ENCODE measurements at places on chromosomes 12 and 14.

GRCh38 chr12:13976880-13977279, 4.5 kb downstream of the GRIN2B start:
- DNase-seq, result no peak

DNA sequence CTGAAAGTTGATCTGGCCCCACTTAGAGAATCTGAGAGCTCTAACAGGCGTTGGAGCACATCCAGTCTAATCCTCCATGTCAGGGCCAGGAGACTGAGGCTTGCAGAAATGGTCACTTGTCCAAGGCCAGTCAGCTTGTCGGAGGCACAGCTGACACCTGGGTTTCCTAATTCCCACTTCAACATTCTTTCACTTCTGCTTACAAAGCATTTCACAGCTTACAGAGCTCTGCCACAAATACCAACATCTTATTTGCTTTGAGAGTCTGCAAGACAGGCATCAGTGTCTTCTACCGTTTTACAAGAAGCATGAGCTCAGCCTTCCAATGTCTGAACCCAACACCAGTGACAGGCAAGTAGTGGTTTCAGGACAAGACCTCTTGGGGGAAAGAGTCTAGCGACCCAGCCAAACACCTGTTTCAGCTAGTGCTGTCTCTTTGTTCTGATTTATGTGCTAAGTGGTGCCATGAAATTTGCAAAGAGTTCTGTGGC, 31.8 kb downstream of the ISCA2 start:
- no peak for DNase-seq

- no peak for DNase-seq
These were observed 24.0 kb downstream of the PLEKHH1 start for GRCh38 chr14:67557118-67557517.

- DNase-seq, result no peak
These were observed 999.7 kb upstream of the SEL1L start for GRCh38 chr14:82533351-82533750.

- no peak for DNase-seq
These were observed 2.8 kb upstream of the NFE2 start for GRCh38 chr12:54303640-54304039.

GRCh38 chr12:88922816-88923215, 342.5 kb upstream of the KITLG start:
- DNase-seq, result no peak

- no peak for DNase-seq
These were observed 82.4 kb downstream of the CRADD start for GRCh38 chr12:93759512-93760081.

DNA sequence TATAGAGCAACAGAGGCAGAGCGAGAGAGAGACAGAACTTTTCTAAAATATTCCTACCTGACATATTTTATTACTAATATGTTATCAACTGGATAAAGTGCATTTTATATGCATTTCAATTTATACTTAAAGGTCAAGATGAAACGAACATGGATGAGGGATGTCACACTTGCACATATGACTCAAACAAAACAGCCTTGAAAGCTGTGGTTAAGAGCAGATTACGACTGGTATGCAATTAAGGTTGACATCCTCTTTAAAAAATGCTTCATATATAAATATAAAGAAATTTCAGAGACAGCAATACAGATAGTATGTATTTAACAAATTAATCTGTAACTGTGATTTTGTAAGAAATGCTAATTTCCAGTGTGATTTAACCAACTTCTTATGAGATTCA, 52.5 kb downstream of the LMO3 start:
- DNase-seq, result no peak

DNA sequence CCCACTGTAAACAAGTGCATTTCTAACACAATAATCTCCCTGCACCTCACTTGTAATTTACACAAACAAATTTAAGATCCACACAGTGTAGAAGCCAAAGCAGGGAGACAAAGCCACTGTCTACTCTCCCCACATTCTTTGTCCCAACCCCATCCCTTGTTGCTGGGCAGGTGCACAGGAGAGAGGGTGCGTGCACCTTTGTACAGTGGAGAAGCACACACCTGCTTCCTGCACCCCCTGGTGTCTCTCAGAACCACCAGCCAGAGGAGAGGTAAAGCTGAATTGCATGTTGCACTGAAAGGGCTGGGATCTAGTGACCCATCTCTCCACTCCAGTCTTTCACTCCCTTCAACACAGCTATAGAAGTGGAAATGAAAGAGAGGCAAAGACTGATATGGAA, 51.4 kb upstream of the IFNG-AS1 start:
- DNase-seq, result no peak

DNA sequence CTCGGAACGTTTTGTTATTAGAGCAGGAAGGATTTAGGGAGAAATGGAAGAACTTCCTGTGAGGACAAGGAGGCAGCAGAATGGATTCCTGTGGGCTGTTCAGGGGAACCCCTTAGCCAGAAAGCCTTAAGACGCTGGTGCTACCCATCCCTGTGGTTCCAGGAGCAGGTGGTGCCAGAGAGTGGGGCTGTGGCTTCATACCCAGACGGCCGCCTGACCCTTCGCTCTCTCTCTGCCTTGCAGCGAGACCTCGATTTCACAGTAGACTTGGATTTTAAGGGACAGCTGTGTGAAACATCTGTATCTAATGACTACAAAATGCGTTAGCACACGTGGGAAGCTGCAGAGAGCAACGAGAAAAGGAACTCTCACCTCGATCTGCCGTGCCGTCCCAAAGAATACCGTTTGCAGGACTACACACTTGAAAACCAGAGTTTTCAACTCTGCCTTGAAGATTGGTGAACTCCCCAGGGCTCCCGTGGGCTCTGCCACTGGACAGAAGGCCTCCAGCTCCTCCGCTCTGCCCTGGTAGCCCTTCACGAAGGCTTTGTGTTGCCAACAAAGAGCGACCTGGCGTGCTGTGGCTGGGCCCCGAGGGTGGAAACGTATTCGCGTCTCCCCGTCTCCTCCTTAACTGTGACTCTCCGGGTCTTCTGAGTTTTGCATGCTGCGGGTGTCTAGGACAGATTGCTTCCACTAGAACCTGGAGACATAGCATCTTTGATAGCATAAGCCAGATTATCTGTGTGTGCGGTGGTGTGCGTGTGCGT, 102.0 kb downstream of the PRMT8 start:
- DNase-seq, result no peak

DNA sequence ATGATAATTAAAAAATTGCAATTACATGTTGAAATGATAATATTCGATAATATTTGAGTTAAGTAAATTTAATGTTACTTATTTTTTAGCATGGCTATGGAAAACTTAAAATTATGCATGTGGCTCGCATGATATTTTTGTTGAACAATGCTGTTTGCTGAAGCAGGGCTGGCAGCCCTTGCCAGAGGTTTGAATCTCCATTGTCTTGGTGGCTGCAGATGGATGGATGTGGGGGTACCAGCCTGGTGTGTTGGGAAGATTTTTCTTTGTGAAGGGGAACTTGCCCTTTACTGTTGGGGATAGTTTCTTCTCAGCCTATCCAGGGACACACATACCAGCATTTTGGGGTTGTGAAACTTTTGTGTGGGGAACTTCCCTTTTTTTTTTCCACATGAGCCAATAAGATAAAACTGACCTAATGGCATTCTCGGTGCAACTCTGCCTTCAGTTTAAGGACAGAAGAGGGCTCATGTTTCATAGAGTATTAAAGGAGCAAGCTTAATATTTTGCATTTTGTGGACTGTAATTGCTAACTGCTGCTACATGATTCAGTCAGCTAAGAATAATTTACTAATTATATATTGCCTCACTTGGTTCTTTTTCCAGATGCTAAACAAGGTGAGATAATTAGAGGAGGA, 8.8 kb downstream of the RASSF3 start:
- no peak for DNase-seq

DNA sequence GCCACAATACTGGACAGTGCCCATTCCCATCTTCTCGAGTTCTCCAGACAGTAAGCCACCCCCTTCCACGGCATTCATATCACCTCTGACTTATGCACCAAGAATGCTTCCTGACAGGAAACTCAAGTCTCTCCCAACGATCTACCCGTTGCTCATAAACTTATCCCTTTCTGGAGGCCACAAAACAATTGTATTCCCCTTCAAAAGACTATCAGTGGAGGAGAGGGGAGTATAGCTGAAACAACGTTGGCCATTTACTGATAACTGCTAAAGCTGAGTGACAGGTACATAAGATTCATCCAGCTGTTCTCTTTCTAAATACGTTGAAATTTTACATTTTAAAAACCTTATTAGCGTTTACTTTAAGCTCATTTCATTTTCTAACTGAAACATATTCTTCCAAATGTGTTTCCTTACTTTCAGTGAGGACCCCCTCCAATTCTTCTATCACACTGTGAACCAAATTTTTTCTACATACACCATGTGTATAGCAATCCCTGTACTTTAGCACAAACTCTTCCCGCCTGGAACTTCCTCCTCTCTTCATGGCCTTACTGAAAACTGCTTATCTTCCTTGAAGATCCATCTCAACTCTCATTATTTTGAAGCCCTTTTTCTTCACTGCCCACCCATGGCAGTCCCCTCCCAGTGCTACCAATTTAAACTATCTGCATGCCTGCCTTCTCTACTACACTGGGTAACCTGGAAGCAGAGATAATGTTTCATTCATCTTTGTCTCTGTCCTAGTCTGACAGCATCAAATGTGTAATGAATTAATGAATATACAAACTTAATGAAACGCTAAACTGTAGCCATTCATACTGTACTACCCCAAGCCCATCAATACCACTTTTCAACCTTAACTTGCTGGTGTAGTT, 28.8 kb downstream of the ATXN2 start:
- no peak for DNase-seq

GRCh38 chr12:145369-145960, 68.5 kb downstream of the SLC6A12 start:
- no peak for DNase-seq

- peak; percentile 89 for DNase-seq
These were observed at the start of gene PPP1CC for GRCh38 chr12:110742718-110743570. Gene PPP1CC (minus strand): TSS chr12:110742891. CDS start chr12:110742707, 184 bp downstream.

DNA sequence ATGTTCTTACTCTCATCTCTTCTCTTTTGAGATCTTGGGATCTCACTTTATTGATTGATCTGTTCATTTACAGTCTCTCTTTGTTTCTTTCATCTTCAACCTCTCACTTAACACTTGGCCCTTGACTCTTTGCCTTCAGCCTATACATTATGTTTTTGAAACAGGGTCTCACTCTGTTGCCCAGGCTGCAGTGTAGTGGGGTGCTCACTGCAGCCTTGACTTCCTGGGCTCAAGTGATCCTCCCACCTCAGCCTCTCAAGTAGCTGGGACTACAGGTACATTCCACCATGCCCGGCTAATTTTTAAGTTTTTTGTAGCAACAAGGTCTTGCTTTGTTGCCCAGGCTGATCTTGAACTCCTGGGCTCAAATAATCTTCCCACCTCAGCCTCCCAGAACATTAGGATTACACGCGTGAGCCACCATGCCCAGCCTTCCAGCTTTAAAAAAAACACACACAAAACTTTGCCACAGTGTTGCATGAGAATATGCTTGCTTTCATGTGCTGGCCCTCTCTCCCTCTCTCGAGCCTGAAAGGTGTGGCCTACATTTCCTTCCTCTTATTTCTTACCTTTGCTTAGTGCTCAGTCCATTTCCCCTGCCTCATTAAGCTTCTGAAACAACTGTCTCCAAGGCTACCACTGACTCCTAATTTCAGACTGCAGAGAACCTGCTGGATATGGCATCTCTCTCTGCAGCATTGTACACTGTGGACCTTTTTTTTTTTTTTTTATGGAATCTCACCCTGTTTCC, 9.9 kb downstream of the DIP2B start:
- no peak for DNase-seq

DNA sequence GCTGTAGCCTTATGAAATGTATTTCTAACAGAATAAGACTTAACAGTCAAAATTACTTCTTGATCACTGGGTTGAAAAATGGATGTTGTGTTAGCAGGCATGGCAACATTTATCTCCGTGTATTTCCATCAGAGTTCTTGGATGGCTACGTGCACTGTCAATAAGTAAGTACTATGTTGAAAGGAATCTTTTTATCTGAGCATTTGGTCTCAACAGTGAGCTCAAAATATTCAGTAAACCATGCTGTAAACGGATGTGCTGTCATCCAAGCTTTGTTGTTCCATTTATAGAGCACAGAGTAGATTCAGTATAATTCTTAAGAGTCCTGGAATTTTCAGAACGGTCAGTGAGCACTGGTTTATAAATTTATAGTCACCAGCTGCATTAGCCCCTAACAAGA, 15.5 kb downstream of the SCAF11 start:
- no peak for DNase-seq

GRCh38 chr12:45655186-45655585, 74.3 kb upstream of the ARID2 start:
- DNase-seq, result peak; percentile 29

GRCh38 chr14:25680934-25681333, 631.0 kb upstream of the STXBP6 start:
- DNase-seq, result no peak

GRCh38 chr14:77139540-77140358, 1.8 kb downstream of the ZDHHC22 start:
- DNase-seq, result no peak

- no peak for DNase-seq
These were observed 165.1 kb upstream of the LMNTD1 start for GRCh38 chr12:25718081-25718731.

GRCh38 chr12:130185455-130186391, 23.5 kb downstream of the FZD10 start:
- no peak for DNase-seq

DNA sequence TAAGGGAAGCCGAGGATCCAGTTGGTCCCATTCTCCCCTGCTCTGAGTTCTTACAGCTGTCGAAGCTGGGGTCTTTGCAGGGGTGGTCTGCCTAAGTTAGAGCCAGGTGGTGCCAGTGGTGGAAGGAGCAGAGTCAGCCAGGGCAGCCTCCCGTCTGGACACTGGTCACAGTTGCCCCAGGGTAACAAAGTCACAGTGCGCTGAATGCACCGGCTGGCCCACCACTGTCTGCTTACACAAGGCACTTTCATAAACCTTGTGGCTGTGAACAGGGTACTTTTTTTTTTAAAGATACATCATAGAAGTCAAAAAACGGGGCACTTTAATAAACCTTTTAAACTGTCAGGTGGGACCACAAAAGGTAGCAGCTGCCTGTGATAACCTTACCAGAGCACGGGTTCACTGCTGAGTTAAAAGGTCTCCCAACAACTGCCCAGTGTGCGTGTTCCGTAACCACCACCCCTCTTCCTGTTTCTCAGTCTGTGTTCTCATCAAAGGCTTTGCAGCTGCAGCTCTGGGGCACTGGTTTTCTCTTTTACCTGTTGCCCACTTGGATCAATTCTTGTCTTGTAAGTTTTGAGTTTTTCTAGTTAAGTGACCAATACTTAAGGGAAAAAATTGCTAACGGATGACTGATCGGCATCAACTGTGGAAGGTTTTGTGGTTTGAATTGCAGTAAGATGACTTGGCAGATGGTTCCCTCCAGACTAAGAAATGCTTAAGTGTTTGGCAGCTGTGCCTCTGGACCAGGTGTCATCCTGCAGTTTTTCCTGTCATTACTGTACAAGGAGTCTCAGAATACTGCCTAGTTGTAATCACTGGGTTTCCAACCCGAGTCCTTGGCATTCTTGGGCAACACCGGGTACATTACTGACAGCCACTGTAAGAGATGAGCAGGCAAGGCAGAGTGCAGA, 55.9 kb downstream of the DYNC1H1 start:
- DNase-seq, result no peak

DNA sequence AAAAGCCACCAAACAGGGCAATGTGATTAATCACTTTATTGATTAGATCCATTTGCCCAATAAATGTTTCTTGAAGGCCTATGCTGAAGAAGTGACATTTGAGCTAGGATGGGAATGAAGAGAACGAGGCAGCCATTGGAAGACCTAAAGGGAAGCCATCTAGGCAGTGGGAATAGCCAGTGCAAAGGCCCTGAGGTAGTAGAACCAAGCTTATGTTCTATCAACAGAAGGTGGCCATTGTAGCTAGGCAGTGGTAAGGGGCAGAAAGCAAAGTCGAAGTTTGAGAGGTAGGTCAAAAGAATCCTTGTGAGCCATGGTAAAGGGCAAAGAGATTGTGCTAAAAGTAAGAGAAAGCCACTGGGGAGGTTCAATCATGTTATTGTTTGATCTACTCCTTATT, 173.1 kb downstream of the ITPR2 start:
- no peak for DNase-seq

Data from activated effector memory CD4-positive, alpha-beta T cell treated with Interleukin-2 at 50 U/mL for 16 hours (primary cell).